Stimulated activated CD8-positive, alpha-beta memory T cell treated with anti-CD3 and anti-CD28 coated beads, Interleukin-7, amount 100 ng/mL, for 1 hour (primary cell): ENCODE measurements at places on chromosomes 2 and 18.

DNA sequence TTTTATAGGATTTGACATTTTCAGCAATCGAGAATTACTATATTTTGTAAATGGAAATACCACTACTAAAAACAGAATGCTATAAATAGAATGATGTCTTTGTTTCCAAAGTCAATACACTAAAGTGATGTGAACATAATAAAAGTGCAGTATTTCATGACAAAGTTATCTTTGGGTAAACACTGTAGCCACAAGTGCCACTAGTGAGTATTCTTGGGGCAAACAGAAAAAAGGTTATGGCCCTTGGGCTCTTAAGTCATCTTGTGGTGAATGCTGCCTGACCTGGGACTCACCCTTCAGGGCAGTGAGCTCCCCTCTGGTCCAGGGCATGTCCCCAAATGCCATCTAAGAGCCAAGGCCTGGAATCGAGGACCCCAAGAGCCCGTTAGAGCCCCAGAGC, 99.2 kb upstream of the KYNU start:
- no peak for DNase-seq

- DNase-seq = no peak
Measured at GRCh38 chr18:72697706-72698105, 153.6 kb upstream of the CBLN2 start.

DNA sequence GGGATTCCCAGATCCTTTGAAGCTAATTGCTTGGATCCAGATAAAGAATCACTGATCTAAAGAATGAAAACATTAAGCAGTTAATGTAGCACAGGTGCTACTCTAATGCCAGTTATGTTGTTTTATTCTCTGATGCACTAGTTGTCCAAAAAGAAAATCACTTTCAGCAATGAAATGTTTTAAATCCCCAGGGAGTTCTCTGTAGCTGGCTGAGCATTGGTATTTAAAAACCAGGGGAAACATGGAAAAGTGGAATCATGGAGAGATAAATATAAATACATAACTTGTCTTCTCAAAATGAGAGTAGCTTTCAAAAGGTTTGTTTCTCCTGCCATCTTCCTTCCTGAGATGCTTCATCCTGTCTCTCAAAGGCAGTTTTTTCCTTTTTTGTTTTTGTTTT, 37.7 kb downstream of the CD302 start:
- DNase-seq = no peak

DNA sequence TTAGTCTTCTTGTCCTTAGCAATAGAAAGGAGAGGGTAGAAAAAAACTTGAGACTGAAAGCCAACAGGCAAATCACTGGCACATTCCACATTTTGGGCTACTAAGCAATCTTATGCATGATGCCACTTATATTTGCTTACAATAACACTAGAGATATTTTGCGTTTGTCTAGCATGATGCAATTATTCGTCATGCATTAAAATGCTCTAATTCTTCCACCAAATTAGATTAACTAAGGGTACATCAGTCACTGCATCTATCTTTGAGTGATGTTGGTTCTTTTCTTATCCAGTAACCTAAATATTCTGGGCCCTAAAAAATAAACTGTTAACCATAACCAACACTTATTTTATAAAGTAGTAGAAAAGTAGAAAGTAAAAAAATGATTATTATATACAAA, 1311.7 kb upstream of the CDH2 start:
- no peak for DNase-seq

GRCh38 chr2:62787386-62787785, 81.9 kb downstream of the EHBP1 start:
- DNase-seq = no peak

- no peak for DNase-seq
Measured at GRCh38 chr2:25274868-25275574, 66.7 kb downstream of the DNMT3A start.

DNA sequence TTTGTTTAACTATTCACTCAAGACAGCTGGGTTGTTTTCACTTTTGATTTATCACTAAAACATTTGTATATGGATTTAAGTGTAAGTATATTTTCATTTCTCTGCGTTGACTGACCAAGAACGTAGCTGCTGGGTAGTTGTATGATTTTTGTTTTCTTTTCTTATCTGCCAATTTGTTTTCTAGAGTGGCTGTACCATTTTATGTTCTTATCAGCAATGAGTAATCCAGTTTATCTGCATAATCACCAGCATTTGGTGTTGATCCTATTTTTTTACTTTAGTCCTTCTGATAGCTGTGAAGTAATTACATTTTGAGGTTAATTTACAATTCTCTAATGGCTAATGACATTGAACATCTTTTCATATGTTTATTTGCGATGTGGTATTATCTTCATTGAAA, 1178.4 kb upstream of the TMEFF2 start:
- DNase-seq = no peak

DNA sequence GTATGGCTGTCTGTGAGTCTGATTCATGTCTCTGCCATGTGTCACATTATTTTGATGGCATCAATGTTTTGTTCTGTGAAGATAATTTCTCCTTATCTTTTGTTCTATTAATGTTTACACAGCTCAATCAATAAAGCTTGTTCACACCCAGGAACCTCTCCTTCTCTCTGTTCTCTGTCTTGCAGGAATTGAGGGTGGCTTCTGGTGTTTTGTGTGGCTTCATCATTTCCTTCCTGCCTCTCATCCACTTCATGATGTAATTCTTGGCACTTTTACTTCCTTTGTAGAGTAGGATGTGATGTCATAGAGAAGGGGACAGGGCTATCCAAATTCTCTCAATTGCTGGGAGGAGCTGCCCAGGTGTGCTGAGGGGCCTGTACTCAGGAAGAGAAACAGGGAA, 27.2 kb downstream of the ASXL3 start:
- no peak for DNase-seq

- DNase-seq = no peak
Measured at GRCh38 chr2:101200676-101201075, 49.5 kb upstream of the TBC1D8 start.

- no peak for DNase-seq
Measured at GRCh38 chr18:45330170-45330594, 285.1 kb upstream of the SLC14A2 start.
